CD4-positive, alpha-beta T cell treated with Interleukin-10 for 1 hour (primary cell): ENCODE measurements at places on chromosomes 1 and 21.

- DNase-seq: no peak
These were observed 427 bp downstream of the WNT3A start for GRCh38 chr1:228007049-228007800.

- no peak for DNase-seq
These were observed 272.2 kb downstream of the VAV3 start for GRCh38 chr1:107692580-107693345.

DNA sequence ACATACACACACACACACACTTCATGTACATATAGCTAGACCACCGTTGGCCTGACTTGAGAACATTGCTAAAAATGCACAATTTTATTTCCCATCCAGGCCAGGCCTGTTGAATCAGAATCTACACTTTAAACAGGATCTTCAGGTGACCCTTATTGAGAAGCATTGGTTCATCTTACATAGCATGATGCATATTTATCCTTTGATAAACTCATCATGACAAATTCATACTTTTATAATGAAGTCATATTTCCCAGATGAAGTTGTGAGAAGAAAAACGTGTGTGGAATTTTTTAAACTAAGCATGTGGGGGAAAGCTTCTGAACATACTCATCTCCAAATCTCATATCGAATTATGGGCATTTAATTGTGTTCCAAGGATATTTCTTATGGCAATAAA lies 877.7 kb downstream of the MRPL39 start:
- DNase-seq: no peak

GRCh38 chr21:28705616-28706015 lies 287.1 kb downstream of the LTN1 start:
- no peak for DNase-seq

- DNase-seq: no peak
These were observed 25.6 kb downstream of the C1orf116 start for GRCh38 chr1:207006914-207007313.

DNA sequence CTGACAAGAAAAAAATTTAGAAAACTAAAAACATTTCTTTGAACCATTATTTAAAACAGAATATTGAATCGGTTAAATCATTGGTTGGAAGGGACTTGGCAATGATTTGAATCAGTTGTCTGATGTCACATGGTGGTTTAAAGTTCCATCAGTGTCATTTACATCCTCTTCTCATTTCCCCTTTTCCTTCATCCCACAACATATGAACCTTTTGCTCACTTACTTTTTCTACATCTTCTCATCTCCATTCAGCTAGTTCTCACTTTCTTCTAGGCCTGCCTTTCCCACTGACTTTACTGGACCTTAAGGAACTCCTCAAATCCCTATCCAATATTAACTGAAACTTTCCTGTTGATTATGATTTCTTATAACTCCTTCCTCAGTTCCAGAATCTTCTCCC lies 58.5 kb downstream of the PHACTR4 start:
- no peak for DNase-seq

- DNase-seq: no peak
These were observed 59.6 kb upstream of the MACF1 start for GRCh38 chr1:39144924-39145323.

- DNase-seq: no peak
These were observed 23.1 kb upstream of the UMODL1 start for GRCh38 chr21:42047821-42048613.

DNA sequence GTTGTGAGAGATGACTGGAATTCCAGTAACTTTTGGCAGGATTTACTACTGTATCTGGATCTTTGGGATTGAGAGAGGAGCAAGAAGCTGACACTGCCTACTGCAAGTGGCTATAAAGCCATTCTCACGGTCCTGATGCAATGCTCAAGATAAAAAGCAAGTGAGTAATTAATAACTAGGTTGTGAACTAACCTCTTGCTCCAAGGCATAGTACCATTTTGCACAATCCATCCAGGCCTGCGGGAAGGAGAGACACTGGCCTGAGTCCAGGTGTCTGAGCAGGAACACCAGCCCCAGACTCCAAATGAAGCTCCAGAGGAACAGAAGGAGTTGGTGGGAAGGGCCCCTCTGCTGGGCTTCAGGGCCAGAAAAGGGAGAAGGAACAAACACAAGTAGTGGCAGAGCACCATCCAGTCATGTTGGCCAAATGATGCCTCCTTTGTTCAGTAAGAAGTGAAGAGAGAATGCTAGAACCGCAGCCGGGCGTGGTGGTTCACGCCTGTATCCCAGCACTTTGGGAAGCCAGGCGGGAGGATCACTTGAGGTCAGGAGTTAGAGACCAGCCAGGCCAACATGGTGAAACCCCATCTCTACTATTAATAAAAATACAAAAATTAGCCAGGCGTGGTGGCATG lies 9.9 kb upstream of the SLC45A3 start:
- DNase-seq: no peak

DNA sequence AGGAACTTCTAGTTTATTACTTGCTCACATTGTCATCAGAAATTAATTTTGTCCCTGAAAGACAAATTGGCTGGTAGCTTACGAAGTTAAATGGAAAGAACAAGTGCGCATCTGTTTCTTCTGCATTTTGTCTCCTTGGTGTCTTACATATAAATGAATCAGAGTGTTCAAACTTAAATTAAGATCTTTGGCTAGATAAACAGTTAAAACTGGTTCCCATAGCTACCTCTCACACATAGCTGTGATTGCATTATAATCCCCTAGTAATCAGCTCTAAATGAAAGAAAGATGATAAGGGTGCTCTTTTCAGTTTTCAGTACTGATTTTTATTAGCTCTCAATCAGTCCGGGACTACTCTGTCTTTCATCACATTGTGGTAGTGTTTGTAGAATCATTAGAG lies 124.2 kb upstream of the LMO4 start:
- no peak for DNase-seq

DNA sequence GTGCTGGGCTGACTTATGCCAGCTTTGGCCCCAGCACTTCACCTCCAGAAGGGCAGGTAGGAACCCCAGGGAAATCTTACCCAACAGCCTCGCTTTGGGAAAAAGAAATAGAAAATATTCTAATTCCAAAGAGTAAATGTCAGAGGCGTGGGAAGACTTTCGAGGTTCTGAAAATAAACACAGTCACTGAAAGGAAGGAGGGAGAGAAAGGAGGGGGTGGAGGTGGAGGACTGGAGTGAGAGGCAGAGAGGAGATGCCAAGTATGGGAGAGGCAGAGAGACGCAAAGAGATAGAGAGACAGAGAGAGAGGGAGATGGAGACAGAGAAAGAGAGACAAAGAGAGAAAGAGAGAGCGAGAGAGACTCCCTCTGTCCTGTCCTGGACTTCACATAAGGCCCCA lies 395.0 kb downstream of the PTPRU start:
- no peak for DNase-seq

GRCh38 chr1:171600862-171601261 lies 21.2 kb upstream of the MYOCOS start:
- DNase-seq: no peak

DNA sequence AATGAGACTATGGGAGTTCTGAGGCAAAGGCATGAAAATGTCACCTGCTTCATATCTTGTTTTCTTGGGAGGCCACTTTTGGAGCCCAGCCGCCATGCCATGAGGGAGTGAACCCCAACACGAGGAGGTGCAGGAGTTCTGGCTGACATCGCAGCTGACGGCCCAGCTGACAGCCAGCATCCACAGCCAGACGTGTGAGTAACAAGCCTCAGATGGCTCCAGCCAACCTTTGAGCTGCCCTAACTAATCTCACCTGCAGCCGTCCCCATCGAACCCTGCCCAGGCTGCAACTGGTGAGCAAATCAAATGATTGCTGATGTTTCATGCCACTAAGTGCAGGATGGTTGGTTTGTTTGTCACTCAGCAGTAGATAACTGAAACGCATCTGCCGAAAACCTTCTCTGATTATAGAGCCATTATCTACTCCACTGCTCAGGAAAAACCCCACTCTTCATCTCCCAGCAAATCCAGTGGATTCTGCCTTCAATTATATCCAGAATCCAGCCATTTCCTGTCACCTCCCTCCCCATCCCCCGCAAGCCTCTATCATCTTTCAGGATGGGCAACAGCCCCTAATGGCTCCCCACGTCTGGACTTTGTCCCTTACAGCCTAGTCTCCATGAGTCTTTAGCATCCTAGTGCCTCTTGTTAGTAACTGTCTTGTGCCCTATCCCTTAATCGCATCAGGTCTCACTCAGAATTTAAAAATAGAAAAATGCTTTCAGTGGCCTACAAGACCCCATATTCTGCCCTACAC lies 18.5 kb upstream of the RAB4A start:
- DNase-seq: no peak

GRCh38 chr1:17370618-17371017 lies 1.4 kb upstream of the PADI6 start:
- DNase-seq: no peak

DNA sequence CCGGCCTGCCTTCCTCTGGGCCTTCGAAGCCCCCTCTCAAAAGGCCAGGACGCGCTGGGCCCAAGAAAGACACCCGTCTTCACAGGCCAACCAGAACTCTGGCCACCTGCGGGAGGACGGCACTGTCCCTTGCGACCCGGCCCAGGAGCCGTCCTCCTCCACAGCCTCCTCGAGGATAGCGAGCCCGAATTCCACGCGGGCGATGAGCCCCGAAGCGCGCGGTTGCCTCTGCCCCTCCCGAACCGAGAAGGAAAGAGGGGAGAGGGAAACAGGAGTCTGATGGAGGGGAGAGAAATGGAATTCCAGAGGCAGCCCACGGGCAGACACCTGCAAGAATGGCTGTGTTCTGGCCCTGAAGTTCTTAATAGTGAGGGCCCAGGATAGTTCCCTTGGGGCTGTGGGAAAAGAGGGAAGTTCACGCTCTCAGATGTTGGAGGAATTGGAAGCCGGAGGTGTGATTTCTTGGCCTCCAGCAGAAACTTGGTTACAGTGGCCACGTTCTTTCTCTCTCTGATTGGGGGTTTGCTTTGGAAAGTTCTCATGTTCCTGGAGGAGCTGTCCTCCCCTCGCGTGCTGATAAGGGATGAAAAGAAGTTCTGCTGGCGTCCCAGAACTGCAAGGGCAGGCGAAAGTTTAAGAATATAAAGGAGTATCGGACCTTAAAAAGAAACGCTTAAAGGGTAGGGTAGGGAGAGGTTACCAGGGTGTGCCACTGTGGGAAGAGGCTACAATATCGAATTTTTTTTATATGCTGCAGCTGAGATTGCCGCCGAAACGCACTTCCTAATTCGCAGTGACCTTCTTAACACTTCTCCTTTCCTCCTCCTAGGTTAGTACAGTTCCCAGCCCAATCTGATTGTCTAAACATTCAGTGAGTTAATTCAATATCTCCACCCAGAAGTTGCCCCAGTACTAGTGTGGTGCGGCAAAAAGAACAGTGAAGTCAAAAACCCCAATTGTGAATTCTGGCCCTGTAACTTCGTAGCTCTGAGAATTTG lies 5.8 kb upstream of the SLC44A5 start:
- DNase-seq: no peak

DNA sequence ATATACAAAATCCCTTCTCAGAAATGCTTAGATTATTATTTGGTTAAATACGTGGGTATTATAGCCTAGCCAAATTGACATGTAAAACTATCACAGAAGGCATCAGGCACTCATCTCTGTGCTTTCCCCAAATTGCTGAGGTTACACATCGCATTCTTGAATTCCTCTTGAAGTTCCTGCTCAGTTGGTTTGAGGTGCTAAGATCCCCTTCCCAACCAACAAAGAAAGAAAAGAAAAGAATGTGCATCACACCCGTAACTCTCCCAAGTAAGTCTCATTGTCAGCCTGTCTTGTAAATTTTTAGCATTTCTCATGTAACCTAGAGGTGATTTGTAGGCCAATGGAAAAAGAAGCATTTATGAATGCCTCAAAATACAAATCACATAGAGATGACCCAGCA lies 539.2 kb upstream of the PRMT6 start:
- DNase-seq: no peak

- DNase-seq: no peak
These were observed 128.7 kb downstream of the PHTF1 start for GRCh38 chr1:113630340-113631327.

- no peak for DNase-seq
These were observed 17.3 kb upstream of the OR2M5 start for GRCh38 chr1:248127653-248128052.

GRCh38 chr1:109786112-109786480 lies 22.4 kb upstream of the EPS8L3 start:
- DNase-seq: no peak

DNA sequence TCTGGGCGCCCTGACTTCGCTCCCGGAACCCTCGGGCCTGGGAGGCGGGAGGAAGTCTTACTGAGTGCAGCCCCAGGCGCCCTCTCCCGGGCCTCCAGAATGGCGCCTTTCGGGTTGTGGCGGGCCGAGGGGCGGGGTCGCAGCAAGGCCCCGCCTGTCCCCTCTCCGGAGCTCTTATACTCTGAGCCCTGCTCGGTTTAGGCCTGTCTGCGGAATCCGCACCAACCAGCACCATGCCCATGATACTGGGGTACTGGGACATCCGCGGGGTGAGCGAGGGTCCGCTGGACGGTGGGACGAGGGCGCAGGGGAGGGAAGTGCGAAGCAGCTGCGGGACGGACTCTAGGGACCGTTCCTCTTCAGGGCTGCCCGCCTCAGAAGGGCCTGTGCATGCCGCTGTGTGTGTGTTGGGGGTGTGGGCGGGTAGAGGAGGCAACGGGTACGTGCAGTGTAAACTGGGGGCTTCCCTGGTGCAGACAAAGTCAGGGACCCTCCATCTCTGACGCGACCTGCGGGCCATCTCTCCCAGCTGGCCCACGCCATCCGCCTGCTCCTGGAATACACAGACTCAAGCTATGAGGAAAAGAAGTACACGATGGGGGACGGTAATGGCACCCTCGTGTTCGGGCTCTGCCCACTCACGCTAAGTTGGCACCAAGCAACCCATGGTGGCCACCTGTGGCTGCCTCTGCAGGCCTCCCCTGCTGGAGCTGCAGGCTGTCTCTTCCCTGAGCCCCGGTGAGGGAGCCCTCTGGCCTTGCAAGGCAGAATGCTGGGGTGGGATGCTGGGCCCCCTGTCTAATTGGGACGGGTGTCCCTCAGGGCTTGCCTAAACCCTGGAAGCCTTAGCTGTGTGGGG lies at the start of gene GSTM1:
Gene GSTM1 (plus strand): TSS at position 177 of the 859 bp plus-strand sequence. CDS start 57 bp downstream, at position 234.
- no peak for DNase-seq

GRCh38 chr21:45562402-45562801 lies 20.2 kb upstream of the SLC19A1 start:
- no peak for DNase-seq

DNA sequence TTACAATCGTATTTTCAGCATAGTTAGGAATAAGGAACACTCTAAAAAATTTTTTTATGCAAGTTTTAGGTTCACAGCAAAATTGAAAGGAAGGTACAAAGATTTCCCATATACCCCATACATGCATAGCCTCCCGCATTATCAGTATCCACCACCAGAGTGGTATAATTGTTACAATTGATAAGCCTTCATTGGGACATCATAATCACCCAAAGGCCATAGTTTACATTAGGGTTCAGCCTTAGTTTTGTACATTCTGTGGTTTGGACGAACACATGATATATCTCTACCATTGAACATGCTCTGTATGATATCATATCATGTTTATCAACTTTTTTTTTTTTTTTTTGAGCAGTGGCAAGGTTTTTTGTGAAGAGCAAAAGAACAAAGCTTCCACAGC lies 180.0 kb downstream of the SDCCAG8 start:
- no peak for DNase-seq

- no peak for DNase-seq
These were observed 9.6 kb downstream of the DISC1 start for GRCh38 chr1:231636157-231636556.

- no peak for DNase-seq
These were observed 98.5 kb downstream of the ASH1L start for GRCh38 chr1:155463865-155464650.
